Activated naive CD8-positive, alpha-beta T cell treated with anti-CD3 and anti-CD28 coated beads for 36 hours (primary cell): ENCODE measurements at places on chromosomes 1 and 21.

DNA sequence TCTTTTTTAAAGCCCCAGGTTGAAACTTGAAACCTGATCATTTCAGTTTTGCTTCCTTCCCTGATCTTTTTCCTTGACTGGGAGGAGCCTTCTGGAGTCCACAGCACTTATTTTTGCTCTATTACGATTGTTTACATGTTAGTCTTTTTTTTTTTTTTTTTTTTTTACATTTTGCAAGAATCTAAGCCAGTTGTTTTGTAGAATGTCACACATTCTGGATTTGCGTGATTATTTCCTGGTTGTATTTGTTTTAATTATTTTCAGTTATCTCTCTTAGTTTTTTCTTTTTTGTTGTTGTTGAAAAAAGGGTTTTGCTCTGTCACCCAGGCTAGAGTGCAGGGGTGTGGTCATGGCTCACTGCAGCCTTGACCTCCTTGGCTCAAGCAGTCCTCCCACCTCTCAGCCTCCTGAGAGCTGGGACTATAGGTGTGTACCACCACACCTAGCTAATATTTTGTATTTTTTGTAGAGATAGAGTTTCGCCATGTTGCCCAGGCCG lies 32.8 kb downstream of the OSBPL9 start:
- DNase-seq, result no peak

- no peak for DNase-seq
Observed at GRCh38 chr1:203478231-203478630, 2.6 kb downstream of the PRELP start.

GRCh38 chr1:91569411-91570119 lies 68.9 kb downstream of the CDC7 start:
- no peak for DNase-seq

GRCh38 chr1:206575165-206575893 lies 36.9 kb downstream of the EIF2D start:
- no peak for DNase-seq

DNA sequence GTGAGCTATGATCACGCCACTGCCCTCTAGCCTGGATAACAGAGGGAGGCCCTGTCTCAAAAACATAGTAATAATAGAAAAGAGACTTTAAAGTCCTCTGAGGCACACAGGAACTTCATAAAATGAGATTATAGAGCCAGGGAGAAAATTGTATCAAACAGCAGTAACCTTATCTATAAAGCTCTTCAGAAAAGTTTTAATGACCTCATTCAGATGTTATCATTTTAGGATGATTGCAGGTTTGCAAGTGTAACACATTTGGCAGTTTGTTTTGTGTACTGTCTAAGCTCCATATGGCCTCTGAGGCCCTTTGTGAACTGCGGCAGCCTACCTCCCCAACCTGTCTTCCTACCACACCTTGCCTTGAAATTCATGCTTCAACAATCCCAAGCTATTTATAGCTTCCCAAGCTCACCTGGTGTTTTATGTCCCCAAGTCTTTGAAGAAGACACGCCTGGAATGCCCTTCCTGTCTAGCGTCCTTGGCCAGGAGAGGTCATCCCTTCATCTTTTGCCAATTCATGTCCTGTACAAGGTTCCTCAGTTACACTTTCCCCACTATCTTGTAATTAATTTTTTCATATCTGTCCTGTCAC lies 8.5 kb upstream of the AKNAD1 start:
- no peak for DNase-seq

- no peak for DNase-seq
Observed at GRCh38 chr1:239717097-239717917, 330.9 kb downstream of the CHRM3 start.

GRCh38 chr1:222896630-222897526 lies 82.0 kb downstream of the DISP1 start:
- DNase-seq, result no peak

DNA sequence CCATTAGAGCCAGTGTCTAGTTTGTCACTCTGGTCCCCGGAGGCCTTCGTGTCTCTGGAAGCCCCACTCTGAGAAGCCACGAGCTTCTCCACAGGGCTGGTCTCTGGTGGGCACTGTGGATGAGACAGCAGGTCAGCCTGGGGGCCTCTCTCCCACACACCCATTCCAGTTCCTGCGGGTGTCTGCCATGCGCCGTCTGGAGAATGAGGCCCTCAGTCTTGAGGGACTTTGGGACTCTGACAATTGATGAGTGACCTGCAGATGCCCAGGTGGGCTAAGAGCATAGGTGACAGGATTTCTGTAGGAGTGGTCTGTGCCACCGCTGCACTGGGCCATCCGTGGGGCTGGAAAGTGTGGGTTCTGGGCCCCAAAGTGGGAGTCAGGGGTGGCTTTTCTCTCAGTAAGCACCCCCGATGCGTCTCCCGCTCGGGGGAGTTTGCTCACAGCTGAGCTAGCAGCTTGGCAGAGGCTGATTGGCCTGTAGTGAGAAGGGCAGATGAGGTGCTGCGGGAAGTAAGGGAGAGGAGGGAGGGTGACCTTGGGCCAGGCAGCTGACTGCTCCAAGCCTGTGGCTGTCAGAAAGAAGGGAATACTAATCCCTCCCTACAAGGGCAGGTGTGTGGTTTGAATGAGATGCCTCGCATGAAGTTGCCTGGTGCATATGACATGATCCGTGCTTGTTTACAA lies 26.4 kb downstream of the LHX4 start:
- DNase-seq, result no peak

DNA sequence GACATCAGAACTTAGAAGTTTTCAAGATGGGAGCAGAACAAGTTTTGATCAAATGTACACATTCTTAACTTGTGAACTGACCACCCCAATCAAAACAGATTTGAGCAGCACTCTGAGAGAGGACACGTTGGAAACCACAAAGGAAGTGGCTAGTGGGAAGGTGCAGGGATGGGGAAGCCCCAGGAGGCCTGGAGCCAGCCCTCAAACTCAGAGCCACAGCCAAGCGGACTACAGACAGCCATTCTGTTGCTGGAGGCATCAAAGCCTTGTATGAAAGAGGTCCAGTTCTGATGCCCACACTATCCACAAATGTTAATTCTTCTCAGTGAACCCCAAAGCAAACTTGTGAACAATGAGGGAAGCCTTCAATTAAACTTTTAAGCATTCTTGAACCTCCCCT lies 143.6 kb upstream of the RAB4A start:
- peak; percentile 54 for DNase-seq

GRCh38 chr1:108179018-108179417 lies 21.1 kb downstream of the SLC25A24 start:
- DNase-seq, result no peak

- DNase-seq, result peak; percentile 74
Observed at GRCh38 chr1:156656806-156657740, 15.2 kb downstream of the BCAN start.

- DNase-seq, result no peak
Observed at GRCh38 chr1:200886594-200886993, 8.1 kb upstream of the INAVA start.

DNA sequence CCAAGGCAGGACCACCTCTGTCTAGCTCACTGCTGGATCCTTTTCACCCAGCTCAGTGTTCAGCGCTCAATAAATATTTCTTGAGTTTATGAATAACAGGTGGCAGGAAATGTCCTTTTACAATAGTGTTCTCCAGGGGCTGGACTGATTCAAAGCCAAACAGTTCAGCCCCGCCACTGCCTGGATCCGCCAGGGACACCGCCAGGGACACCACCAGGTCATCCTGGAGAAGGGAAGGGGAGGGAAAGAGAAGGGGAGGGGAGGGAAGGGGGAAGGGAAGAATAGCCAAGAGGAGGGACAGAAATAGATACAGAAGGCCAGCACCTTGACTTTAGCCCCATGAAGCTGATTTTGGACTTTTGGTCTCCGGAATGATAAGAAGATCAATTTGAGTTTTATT lies 255.6 kb downstream of the GRIK3 start:
- DNase-seq, result no peak

DNA sequence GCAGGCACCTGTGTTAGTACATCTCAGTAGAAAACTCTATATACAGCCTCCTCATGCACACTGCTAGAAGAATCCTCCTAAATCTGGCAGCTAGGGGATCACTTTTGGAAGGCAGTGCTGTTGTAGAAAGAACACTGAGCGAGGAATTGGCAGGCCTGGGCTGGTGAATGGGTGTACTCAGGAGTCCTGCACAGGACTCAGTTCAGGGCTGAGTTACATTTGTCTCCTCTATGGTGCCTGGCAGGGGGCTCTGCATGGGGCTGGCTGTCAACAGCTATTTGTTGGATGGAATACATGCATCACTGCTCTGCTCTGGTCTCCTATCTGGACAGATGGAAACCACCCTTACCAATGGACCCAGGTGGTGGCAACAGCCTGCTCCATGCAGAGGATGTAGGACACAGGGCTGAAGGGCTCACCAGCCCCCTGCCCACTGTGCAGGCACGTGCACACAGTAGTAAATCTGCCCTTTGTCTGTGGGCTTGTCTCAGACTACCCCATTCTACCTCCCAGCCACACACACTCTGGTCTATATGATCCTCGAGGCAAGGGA lies 74.2 kb downstream of the LRIG2 start:
- no peak for DNase-seq

DNA sequence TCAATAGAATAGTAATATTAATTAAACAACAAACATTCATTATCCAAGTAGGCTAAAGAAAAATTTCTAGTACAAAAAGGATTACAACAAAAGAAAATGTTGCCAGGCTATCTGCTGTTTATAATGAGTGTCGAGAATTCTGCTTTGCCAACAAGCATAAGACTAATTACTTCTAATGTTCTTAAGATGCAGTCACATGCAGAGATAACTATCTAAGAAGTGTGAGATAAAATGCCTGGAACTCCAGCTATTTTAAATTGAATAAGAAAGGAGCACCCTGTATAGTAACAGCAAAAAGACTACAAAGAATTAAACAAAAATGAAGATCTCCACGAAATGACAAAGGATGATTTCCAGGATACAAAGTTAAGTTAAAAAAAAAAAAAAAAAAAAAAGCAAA lies 59.9 kb downstream of the APP start:
- DNase-seq, result no peak
